ENCODE measurements at places on chromosomes 2 and 18.

DNA sequence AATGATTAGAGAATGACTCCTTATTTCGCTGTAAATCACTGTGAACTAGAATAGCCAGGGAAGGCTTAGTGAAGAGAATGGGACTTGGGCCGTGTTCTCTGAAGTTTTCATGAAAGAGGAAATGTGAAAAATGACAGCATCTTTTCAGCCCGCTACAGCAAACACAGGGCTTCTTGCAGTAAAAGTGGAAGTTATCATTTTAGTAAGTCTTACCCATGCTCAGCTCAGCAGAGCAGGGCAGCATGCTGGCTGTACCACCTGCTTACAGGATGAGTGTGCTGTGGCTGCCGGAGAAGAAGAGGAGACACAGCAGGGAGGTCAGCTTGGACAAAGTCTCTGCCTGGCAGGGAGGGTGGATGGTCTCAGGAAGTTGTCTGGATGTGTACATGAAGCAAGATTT lies 300.7 kb upstream of the DLGAP1 start:
- no peak for DNase-seq

- DNase-seq, result no peak
These were observed 142.9 kb downstream of the MBP start for GRCh38 chr18:76989647-76990190.

- no peak for DNase-seq
These were observed 836.9 kb upstream of the CELF4 start for GRCh38 chr18:38402509-38402908.

DNA sequence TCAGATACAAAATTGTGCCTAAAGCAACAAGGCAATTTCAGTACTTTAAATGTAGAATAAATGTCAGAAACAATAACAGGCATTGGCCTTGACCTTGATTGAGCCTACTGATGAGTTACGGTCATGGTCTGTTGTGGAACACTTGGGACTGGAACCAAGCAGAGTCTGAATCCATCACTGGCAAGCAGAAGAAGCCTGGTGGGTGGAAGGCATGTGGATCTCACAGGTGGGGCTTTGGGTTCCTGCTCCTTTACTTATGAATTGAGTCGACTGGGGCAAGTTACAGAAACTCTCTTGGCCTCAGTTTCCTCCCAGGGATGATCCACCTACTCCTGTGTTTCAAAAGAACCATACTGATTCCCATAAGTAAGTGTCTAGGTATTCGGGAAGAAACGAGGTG lies 102.3 kb downstream of the KCNF1 start:
- no peak for DNase-seq

DNA sequence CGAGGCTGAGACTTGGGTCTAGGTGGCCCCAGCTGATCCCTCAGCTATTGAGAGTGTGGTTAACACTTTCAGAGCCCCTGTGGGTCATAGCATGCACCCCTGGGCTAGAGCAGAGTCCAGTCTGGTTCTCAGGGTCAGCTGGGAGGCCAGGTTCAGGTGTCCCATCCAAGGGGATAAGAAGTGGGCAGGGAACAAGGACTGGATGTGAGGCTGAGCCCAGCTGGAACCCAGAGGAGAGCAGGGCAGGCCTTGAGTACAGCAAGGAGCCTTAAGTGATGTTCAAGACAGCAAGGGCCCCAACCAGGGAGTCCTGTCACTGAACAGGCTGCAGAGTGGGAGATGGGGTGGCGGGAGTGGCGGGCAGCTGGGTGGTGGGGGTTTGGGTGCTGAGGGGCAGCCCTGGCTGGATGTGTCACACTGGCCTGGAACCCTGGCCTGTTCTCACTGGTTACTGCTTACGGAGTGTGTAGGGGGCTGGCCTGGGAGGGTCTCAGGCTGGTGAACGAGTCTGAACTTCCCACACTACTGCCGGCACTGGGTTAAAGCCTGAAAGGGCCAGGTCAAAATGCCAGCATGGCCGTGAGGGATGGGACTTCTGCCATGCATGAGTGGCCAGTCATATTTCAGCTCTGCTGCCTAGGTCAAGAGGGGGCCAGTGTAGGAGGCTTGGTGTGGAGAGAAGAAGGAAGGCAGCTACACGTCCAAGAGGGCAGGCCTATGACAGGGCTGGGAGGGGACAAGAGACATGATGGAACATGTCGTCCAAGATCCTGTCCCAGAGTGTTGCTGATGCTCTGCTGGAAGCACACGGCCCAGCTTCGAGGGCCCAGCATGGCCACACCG lies 13.6 kb downstream of the TMEM185B start:
- no peak for DNase-seq

DNA sequence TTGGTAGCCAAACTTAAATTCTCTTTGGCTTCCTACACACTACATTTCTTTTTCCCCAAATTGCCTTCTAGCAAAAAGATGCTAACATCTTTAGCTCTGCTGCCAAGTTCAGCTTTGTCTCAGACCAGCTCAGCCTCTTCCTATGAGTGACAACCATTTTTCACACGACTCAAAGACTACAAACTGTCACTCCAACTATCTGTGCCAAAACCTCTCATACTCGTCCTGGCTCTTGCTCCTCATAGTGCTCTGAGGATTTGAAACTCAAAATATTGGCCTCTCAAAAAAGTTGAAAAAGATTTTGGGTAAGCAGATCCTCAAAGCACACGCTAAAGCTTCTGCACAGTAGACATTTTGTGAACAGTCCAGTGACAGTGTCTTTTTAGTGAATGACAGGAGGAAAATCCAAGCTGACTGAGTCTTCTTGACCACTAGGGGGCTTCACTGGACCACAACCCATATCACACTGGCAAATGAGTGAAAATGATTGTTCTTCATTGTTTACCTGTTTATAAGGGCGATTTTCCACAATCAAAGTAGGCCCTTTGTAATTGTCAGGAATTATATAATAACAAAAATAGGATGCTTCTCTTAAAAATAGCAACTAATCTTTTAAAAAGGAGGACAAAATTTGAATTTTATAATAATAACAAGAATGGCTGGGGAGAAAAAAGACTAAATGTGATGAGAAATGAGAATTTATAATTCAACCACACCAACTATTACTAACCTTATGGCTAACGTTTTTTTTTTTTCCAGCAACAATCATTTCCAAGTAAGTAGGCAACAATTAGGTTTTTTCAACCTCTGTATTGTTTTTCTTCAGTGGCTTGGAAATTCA lies 85.5 kb upstream of the PGAP1 start:
- DNase-seq, result no peak

- DNase-seq, result no peak
These were observed 40.3 kb upstream of the KCNJ13 start for GRCh38 chr2:232816657-232817056.

GRCh38 chr2:238847419-238847801 lies 475 bp upstream of the TWIST2 start:
- no peak for DNase-seq

- no peak for DNase-seq
These were observed 84.0 kb upstream of the DSEL start for GRCh38 chr18:67600181-67601180.

DNA sequence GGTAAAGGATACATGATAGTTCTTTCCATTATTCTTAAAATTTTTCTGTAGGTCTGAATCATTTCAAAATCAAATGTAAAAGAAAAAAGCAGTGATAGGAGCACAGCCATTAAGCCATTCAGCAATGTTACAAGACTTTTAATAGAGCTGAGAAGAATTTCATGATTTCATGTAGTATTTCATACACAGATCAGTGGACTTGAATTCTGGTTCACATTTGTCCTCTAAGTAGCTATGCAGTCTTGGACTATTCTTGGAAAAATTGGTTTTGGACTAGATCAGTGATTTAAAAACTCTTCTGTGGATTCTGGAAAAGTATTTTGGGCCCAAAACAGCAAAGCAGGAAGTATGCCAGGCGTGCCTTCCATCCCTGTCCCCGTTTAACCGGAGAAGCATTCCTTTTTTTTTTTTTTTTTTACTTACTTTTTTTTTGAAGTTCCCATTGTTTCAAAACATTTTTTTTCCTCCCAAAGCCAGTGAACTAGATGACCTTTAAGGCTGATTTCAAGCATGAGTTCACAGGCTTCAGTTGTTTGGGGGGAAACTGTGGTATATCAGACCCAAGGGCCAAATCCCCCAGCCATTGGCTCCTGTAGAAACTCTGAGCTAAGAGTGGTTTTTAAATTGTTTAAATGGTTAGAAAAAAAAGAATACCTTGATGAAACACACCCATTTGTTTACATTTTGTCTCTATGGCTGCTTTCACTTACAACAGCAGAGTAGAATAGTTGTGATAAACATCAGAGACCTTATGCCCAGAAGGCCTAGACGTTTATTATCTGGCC lies 17.5 kb upstream of the POLI start:
- DNase-seq, result no peak

DNA sequence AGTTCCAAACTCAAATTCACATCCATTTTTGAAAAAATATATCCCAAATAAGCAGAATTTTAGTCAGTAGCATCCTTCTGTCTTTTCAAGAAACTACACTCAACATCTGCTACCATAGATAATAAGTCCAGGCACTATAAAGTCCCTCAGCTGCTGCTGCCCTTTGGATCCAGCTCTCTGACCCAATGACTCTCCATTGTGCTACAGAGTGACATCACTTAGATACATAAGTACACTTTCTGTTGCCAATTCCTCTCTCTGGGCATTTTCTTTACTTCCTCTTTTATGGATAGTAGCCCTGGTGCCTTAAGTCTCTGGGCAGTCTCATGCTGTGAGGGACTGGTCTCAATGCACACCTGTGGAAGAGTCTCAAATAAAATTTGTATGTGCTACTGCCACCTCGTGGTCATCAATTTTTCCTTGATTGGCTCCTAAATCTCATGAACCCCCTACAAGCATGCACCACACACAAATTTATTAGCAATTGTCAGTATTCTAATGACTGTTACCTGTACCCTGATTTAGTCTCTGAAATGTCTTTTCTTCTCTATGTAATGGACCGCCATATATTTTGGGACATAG lies 219.2 kb downstream of the LRP1B start:
- DNase-seq, result no peak

DNA sequence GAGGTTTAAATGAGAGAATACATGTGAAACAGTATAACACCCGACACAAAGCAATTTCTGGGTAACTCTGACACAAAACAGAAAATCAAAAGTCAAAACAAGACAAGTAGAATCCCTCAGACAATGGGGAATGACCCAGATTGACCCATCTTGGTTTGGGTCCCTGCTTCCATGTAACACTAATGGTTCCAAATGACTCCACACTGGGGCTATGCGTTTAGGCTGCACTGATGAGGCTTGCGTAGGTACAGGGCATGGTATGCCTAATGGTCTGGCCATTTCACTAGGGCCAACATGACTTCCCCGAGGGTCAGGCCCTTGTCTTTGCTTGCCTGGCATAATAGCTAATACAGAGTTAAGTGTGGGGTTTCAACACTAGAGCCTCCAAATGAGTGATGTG lies 27.2 kb upstream of the NFE2L2 start:
- DNase-seq, result no peak

GRCh38 chr2:51165534-51166260 lies 133.8 kb upstream of the NRXN1 start:
- no peak for DNase-seq

GRCh38 chr2:230885463-230886130 lies 20.9 kb downstream of the ITM2C start:
- DNase-seq, result peak; percentile 44

GRCh38 chr2:226362980-226363379 lies 436.6 kb downstream of the IRS1 start:
- DNase-seq, result no peak

GRCh38 chr2:66489436-66489835 lies 54.5 kb downstream of the MEIS1 start:
- no peak for DNase-seq

DNA sequence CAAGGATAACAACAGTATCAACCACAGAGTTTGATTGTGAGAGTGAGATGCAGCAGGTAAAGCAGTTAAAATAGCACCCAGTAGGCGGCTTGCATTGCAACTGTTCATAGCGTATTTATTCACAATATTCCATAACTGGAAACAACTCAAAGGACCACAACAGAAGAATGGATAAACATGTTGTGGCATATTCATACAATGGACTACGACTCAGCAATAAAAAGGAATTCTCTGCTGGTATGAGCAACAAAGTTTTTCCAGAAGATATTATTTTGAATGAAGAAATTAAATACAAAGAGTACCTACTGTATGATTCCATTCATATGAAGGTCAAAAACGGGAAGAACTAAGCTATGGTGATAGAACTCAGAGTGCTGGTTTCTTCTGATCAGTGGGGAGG lies 25.2 kb downstream of the GPATCH11 start:
- DNase-seq, result no peak

- DNase-seq, result no peak
These were observed 786 bp downstream of the TET3 start for GRCh38 chr2:73985308-73986084.

DNA sequence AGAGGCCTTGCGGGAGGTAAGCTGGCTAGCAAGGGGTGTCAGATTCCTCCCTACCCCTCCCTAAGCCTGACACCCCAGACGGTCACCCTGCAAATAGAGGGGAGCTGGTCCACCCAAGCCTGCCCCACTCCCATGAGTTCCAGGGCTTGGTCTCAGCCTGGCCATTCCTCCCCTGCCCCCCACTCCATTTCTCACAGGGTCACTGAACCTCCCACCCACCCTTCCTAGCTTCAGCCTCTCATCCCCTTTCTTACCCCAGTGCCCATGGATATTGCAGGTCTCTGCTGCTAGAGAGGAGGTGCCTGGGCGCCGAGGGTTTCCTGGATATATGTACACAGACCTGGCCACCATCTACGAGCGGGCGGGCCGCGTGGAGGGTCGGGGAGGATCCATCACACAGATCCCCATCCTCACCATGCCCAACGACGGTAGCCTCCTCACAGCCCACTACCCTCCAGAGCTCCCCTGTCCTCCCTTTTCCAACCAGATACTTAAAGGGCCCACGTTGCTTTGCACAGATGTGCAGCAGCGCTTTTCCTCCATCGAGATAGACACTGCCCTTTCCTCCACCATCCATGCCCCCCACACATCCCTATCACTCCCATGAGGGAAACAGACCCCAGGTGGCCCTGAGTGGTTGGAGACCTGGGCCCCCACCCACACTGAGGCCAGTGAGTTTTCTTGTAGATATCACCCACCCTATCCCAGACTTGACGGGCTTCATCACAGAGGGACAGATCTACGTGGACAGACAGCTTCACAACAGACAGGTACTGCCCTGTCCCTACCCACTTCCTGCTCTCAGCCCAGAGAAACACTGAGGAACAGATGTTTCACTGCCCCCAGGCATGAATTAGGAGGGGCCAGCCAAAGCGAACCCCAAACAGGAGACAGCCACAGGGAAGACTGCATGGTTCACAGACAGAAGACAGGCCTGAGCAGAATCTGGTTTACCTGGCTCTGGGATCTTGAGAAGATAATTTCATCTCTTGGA lies 15.2 kb upstream of the ANKRD53 start:
- no peak for DNase-seq

- no peak for DNase-seq
These were observed 29.6 kb upstream of the TTN start for GRCh38 chr2:178836807-178837206.

GRCh38 chr18:12420821-12421421 lies 13.2 kb downstream of the PRELID3A start:
- no peak for DNase-seq

DNA sequence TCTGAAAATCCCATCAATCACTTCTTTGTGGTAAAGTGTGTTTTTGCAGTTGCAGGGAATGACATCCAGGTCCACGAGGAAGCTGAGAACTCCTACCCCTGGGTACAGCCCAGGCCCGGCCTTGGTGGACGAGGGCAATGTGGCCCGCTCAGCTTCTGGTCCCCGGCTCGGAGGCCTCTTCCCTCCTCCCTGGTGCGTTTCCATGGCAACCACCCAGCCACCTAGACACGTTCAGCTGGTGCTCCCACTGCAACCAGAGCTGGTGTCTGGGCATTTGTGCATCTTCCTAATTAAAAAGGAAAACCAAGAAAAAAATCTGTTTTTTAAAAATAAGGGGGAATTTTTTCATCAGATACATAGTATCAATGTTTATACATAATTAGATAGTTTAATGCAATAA lies 603.6 kb upstream of the SALL3 start:
- no peak for DNase-seq

GRCh38 chr2:46650556-46651001 lies 171.2 kb downstream of the TMEM247 start:
- DNase-seq, result peak; percentile 7
